Kidney epithelial cell (primary cell): ENCODE measurements at places on chromosomes 7 and 10.

- peak; percentile 38 for DNase-seq
Observed at GRCh38 chr7:157432541-157432956, 95.7 kb downstream of the DNAJB6 start.

DNA sequence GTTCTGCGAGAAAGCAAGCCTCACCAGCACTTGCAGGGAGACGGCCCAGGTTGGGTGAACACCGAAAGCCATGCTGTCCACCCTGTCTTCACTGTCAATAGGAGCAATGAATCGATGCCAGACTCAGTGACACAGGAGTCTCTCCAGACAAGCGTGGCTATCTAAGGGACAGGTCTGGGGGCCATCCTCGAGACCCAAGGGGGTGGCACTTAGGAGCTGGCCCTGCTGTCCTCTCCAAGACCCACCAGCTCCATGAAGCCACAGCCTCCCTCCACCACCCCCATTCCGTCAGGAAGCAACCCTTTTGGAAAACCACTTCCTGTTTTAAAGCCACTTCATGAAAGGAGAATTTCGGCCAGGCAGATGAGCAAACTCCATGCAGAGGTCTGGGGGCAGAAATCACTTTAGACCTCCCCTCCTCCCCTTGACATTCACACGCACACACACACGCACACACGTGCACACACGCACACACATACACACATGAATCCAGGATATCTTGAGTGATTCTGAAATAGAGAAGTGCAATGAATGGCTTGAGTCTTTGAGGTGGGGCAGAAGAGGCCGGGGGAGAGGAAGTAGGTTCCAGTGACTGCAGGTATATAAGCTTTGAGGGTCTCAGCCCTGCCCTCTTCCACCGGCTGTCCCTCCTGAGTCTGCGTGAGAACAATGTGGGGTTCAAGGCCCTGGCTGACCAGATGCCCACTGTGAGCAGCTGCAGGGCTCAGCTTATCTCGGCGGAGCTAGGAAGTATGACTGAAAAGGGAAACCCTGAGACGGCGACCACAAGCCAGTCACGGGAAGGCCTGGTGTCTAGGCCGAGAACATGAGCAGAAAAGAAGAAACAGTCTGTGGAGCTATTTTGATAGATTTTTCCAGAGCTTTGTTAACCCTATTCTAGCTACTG lies 25.0 kb downstream of the RGS10 start:
- no peak for DNase-seq

DNA sequence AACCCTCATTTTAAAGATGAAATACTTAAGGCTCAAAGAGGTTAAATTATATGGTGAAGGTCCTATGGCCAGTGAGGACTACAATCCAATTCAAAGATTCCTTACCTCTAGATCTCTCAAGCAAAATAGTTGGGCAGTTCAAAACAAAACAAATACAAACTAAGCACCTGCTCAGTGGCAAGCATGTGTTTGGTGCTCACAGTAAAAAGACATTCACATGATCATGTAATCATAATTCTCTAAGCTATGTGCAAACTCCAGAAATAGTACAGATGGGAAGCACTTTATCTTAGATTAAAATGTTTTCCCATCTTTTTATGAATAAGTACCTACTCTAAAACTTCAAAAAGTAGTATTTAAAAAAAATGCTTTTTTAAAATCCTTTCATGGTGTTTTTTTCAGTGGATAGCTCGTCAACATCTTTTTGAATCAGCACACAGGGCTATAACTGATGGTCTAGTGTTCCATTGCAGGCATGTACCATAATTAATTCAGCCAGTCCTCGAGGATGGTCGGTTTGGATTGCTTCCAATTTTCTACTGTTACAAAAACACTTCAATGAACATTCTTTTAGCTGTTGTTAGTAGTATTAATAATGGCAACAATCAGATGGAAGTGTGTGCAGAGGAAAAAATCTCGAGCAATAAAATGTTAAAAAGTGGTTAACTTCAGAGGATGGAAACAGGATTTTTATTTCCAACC lies 58.4 kb downstream of the CHCHD3 start:
- DNase-seq, result no peak

DNA sequence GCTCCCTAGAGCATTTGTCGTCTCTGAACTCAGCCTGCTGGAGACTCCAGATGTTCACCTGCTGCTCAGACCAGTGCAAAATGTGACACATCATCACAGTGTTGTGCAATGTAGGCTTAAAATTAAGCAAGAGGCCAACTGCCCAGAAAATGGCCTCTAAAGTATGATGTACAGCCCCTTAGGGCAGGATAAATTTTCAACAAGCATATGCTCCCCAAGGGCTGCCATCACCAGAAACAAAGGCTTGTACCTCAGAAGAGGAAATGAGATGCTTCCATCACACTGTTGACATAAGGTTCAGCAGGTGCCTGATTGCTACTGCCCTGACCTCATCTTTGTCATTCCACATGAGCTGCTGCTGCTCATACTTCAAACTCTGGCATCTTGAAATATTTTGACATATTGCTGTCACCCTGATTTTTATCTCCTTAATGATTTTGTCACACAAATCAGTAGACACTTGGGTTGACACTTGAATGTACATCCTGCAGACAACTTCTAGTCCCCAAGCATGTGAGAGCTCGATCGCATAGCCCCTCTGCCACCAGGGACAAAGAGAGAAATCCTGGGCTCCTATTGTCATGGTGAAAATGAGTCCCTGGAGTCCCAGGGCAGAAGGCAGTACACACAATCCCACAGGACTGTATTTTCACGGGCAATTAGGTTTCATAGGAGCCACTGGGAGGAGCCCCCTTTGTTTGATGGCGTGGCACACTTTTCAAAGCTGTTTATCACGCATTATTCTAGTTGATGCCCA lies 219.7 kb upstream of the STK17A start:
- DNase-seq, result no peak

- no peak for DNase-seq
Observed at GRCh38 chr7:93509303-93509702, 65.2 kb downstream of the CALCR start.

- no peak for DNase-seq
Observed at GRCh38 chr10:79995979-79996634, 47.2 kb upstream of the SFTPD start.

DNA sequence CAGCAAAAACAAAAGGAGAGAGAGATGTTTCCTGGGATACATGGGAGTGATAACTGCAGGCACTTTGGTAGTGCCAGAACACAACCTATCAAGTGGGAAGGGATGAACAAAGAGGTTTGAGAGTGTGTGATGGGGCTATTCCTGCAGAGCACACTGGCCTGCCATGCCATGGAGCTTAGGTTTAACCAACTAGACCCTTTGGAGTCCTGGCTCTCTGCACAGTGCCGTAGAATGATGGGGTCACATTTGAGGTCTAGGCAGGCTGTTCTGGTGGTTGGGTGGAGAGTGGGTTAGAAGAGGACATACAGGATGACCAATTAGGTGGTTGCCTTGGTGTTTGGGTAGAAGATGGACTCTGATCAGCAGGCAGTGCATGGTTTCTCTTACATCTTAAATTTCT lies 101.9 kb upstream of the HABP2 start:
- no peak for DNase-seq

- DNase-seq, result no peak
Observed at GRCh38 chr7:3207387-3207902, 93.6 kb upstream of the SDK1 start.

- no peak for DNase-seq
Observed at GRCh38 chr10:77636282-77636966, 1.2 kb downstream of the KCNMA1 start.

DNA sequence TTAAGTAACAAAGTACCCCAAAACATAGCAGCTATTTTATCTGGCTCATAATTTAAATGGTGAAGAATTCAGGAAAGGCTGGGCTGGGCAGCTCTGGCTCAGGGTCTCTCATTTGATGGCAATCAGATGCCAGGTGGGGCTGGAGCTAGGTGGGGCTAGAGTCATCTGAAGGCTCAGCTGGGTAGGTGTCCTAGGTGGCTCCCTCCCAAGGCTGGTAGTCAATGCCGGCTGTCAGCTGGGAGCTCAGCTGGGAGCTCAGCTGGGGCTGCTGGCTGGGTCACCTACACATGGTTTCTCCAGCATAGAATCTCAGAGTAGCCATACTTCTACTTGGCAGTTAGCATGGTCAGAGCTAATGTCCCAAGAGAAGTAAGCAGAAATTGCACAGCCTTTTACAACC lies 34.1 kb downstream of the OSBPL3 start:
- DNase-seq, result no peak

- DNase-seq, result no peak
Observed at GRCh38 chr7:155283565-155284194, 14.0 kb upstream of the INSIG1 start.

DNA sequence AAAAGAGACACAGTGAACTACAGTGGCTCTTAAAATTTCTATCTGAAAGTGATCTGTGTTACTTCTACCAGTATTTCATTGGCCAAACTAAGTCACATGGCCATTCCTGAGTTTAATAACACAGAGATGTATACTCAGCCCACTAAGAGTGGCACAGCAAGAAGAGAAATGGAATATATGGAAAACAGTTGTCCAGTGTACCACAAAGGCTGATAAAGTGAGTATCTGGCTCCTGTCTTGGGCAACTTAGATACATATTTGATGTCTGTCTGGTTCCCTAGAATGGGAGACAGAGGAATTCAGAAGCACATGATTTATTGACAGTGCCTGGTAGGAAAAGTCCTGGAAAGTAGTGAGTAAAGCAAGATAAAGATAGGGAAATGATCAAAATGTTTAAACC lies 10.1 kb upstream of the PON1 start:
- no peak for DNase-seq

- DNase-seq, result no peak
Observed at GRCh38 chr7:14899030-14899429, 3.5 kb downstream of the DGKB start.
